ENCODE measurements at places on chromosomes 2 and 18.

DNA sequence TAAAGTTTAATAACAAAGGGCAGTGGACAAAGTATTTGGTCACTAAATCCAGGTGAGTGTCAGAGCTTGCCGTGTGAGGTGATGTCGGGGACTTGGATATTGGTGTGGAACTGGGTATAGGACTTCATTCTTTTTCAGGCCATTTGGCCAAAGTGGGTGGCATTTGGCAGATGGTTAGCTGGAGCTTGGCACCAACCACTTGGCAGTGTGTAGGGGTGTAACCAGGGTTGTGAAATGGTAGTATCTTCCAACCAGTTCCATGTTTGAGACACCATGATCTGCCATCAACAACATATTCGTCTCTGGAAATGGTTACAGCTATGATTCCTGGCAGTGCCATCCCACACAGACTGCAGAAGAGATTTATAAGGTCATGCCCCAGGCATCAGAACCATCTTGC, 113.9 kb downstream of the CCDC85A start:
- DNase-seq: no peak

DNA sequence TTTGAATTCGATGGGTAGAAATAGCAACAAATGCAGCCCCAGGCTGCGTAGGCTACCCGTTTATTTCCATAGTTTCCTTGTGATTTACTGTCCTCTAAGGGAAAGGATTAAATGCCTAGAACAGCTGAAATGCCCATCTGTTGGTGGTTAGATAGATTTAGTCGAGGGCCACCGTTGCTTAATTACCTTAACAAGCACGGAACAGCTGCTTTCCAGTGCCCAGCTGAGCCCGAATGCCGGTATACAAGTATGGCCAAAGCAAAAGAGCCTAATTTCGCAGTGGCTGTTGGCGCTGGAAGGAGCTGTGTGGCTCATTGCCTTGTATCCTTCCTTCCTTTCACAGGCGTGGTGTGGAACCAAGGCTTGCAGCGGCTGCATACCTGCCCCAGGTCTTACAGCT, 109.1 kb downstream of the CABLES1 start:
- DNase-seq: no peak

- no peak for DNase-seq
Observed at GRCh38 chr2:163351966-163352365, 383.8 kb downstream of the FIGN start.

- DNase-seq: no peak
Observed at GRCh38 chr2:65878011-65878340, 445.6 kb upstream of the SPRED2 start.

DNA sequence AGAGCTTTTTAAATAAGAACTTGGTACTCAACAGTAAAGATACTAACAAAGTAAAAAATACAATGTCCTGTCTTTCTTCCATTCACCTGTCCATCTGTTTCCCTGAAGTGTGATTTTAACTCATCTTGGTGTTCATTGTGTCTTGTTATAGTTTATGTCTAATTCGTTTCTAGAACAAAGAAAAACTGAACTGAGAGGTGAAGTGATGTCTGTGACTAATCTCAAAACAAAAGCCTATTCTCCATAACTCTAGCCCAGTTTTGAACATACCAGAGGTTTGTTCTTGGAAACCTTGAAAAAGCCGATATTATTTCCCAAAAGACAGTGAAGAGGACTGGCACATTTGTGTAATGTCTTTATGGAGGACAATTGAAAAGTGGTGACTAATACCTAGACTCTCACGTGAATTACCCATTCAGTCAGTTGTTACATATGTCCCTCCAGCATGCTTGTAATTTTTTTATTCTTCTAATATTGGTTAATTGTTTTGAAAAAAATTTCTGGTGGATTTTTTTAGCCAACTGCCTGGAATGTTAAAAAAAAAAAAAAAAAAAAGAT, 725.8 kb downstream of the SATB2 start:
- DNase-seq: no peak

DNA sequence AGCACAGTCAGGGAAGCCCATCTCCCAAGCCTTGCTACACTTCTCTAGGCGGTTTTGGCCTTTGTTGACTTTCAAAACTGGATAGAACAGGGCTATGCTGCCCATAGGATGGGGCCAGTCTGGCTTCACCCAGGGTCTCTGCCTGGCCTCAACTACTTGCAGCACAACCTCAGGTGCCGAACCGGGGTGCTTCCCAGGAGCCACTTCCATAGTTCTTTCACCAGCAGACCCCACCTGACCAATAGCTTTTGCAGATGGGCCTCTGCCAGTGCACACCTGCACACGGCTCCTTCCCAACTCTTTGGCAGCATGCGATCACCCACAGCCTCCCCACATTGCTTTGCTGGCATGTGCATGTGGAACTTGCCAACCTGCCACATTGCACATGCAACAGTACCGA, 331.6 kb downstream of the CPS1 start:
- DNase-seq: no peak

GRCh38 chr18:7117390-7118355, at the start of gene LAMA1:
LAMA1 (minus strand) TSS chr18:7117797; CDS start chr18:7117720, 77 bp downstream.
- DNase-seq: no peak

GRCh38 chr2:234770031-234770506, 181.7 kb upstream of the SH3BP4 start:
- DNase-seq: no peak
